Hematopoietic multipotent progenitor cell treated with erythropoietin and hydrocortisone succinate and interleukin-3 and kit ligand, for 6 days (in vitro differentiated cells): ENCODE measurements at places on chromosomes 1 and 21.

GRCh38 chr1:228898582-228898992 lies 163.3 kb downstream of the RHOU start:
- DNase-seq: peak; percentile 72

- peak; percentile 74 for DNase-seq
Measured at GRCh38 chr21:37257511-37257966, 9.6 kb downstream of the VPS26C start.

- no peak for DNase-seq
Measured at GRCh38 chr1:213997038-213997771, 9.4 kb downstream of the PROX1 start.

DNA sequence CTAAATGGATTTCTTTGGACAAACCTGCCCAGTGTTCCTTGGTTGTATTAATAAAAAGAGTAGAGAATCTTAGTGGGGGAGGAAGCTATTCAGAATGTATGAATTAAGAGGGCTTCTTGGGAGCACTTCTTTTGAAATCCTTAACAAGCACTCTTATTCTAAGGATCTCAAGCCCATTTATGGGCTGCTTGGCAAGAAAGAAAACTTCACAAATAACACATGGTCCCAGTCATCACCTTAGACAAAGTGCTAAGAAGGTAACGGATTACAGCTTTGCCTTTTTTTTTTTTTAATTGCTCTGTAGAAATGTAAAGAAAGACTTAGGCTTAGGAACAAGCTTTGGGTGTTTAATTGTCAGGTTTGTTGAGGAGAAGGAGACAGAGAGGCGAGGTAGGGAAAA lies 76.6 kb upstream of the IPO9 start:
- DNase-seq: no peak

GRCh38 chr21:30232011-30232410 lies 16.1 kb upstream of the CLDN8 start:
- DNase-seq: no peak

GRCh38 chr1:211947396-211948295 lies 87.7 kb downstream of the INTS7 start:
- DNase-seq: no peak

DNA sequence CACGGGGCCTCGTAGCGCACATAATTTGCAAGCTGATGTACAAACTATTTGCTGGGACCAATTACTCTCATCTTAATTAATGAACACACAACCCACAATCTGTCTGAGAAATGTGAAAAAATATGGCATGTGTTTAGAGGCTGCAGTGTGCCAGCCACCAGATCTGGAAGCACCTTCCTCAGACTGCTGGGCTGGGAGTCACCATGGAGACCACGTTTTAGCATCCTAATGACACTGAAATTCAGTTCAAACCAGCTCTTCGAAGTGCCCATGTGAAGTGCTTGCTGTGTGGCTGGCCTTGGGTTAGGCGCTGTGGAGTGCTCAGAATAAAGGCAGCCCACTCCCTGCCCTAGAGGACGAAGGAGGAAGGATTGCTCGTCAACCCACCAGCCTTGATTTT lies 482.4 kb downstream of the OMA1 start:
- no peak for DNase-seq

- no peak for DNase-seq
Measured at GRCh38 chr1:59619557-59619956, 195.2 kb upstream of the HOOK1 start.

- no peak for DNase-seq
Measured at GRCh38 chr1:64896551-64896950, 69.8 kb downstream of the JAK1 start.

- DNase-seq: no peak
Measured at GRCh38 chr1:207055386-207056001, 2.4 kb downstream of the PFKFB2 start.

DNA sequence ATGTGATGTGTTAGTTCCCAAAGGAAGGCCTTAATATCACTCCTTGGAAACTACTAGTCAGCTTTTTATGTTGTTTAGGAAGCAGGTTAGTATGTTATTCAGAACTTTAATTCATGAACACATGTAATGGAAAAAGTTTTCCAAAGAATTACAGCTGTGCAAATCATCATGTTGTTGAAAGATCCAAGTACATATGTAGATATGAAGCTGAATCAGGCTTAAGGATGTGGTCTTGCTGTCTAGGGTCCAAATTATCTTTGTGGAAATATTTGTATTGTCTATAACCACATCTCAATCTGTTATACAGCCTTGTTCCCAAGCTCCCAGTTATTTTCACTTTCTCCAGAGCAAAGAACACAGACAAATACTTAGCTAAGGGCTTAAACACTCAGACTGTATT lies 231.6 kb downstream of the TPR start:
- DNase-seq: no peak

DNA sequence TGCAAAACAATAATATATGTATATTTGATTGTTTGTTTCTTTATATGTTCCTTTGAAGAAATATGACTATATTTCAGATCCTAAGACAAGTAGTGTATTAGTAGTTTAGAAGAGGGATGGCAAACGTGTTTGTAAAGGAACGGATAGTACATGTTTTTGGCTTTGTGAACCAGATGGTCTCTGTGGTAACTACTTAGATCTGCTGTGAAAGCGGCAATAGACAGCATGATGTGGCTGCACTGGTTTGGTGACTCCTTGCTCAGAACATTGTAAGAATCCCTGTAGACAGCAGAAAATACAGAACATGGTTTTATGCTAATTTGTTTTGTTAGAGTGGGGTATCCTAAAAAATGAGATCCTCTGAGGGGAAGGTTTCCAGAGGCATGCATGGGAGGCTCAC lies 3.1 kb downstream of the ACADM start:
- no peak for DNase-seq

GRCh38 chr1:217867446-217867995 lies 236.4 kb downstream of the SPATA17 start:
- DNase-seq: no peak

DNA sequence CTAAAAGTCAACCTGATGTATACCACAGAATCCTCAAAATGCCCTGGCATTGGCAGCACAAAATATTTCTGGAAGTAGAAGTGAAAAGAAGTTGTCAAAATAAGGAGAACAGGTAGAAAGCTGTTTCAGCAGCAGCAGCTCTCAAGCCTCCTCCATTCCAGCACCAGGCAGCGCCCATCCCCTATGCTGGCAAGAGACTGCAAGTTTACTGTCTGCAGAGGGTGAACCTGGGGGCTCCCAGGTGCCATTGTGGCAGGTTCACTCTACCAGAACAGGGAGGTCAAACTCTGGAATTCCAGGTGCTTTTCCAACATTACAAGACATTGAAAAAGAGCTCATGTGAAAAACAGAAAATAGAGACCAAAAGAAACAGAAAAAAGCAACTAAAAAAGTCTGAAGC lies 128.8 kb upstream of the CTTNBP2NL start:
- no peak for DNase-seq
